ENCODE measurements at places on chromosomes 13 and 19.

GRCh38 chr19:289651-290371 lies 1.4 kb downstream of the PLPP2 start:
- DNase-seq: peak; percentile 65

- DNase-seq: no peak
Observed at GRCh38 chr13:72653506-72653905, 73.9 kb downstream of the MZT1 start.

GRCh38 chr19:16035601-16036297 lies 40.5 kb upstream of the TPM4 start:
- DNase-seq: no peak

- peak; percentile 79 for DNase-seq
Observed at GRCh38 chr19:4057931-4058692, 8.6 kb downstream of the ZBTB7A start.

GRCh38 chr19:45763691-45764294 lies 5.3 kb downstream of the SIX5 start:
- no peak for DNase-seq

DNA sequence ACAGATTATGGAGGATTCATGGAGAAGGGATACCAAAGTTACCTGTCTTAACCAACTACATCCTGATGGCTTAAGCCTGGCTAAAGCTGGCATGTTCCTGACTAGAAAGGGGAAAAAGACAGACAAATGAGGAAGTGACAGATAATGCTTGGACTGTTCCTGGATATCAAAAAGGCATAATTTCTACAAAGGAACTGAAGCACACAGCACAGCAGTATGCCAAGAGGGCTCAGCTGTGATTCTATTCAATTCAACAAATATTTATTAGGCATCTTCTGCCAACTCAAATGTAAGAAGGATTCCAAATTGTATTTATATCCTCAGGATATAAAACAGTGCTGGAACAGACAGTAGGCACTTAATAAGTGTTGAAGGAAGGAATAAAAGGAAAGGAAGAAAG lies 59.5 kb downstream of the KLF12 start:
- no peak for DNase-seq

DNA sequence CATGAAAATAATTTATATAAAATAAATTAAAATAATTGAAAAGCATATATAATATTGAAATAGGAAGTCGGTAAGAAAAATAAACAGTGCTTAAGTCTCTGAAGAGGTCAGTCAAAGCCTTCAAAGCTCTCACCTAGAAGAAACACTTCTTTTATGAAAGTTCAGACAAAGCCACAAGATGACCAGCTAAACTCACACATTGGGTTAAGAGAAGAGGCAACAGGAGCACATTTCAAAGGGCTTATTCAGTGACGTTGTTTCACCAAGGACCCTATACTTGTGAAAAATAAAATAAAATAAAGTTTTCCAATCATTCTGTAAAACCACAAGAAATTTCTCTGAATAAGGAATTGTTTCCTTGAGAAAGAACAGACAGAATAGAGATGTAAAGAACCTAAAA lies 2.5 kb upstream of the ITM2B start:
- DNase-seq: no peak

DNA sequence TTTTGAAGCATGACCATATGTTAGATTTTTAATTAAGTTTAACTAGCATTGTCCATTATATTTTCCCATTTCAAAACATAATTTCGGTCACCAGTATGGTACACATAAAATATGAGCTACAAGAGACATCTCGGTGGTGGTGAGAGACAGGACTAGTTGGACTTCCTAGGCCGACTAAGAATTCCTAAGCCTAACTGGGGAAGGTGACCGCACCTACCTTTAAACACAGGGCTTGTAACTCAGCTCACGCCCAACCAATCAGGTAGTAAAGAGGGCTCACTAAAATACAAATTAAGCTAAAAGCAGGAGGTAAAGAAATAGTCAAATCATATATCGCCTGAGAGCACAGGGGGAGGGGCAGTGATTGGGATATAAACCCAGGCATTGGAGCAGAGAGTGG lies 22.9 kb downstream of the DNAJC15 start:
- no peak for DNase-seq

DNA sequence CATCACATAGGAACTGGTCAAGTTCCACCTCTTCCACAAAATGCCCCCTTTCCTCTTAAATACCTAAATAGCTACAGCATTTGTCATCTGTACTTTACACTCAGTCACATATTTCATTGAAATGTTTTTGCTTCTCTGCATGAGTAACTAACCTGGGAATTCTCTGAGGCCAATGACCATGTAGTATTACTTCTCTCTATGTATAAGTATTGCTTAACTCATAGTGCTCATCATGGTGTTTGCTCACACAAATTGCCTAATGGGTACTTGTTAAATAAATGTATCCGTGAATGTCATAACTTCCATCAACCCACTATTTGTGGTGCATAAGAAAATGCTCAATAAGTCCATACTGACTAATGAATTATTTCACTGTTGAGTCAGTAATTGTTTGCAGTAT lies 115.5 kb downstream of the FGF14 start:
- peak; percentile 84 for DNase-seq

GRCh38 chr13:85108356-85108755 lies 690.9 kb downstream of the SLITRK6 start:
- DNase-seq: no peak

GRCh38 chr19:7456964-7457541 lies 31.8 kb downstream of the PEX11G start:
- no peak for DNase-seq

GRCh38 chr19:35736913-35737886 lies 5.1 kb downstream of the IGFLR1 start:
- no peak for DNase-seq

- DNase-seq: no peak
Observed at GRCh38 chr13:49044836-49045235, 69.1 kb downstream of the FNDC3A start.

GRCh38 chr19:30717381-30717780 lies 345.2 kb downstream of the ZNF536 start:
- no peak for DNase-seq

- DNase-seq: no peak
Observed at GRCh38 chr19:8499048-8499833, 3.2 kb downstream of the PRAM1 start.

- peak; percentile 43 for DNase-seq
Observed at GRCh38 chr13:48159826-48160225, 64.9 kb upstream of the MED4 start.

All from astrocyte of the spinal cord (primary cell).